ENCODE measurements at places on chromosomes 6 and 20.

GRCh38 chr6:11525468-11526155 is 11.9 kb upstream of the TMEM170B start:
- no peak for DNase-seq
- no peaks in the 10 kb centered on the region for H3K36me3 ChIP-seq
- no peak overlapping the region for H3K4me3 ChIP-seq
- peaks cover 22% of the 10 kb centered on the region for H3K27me3 ChIP-seq

DNA sequence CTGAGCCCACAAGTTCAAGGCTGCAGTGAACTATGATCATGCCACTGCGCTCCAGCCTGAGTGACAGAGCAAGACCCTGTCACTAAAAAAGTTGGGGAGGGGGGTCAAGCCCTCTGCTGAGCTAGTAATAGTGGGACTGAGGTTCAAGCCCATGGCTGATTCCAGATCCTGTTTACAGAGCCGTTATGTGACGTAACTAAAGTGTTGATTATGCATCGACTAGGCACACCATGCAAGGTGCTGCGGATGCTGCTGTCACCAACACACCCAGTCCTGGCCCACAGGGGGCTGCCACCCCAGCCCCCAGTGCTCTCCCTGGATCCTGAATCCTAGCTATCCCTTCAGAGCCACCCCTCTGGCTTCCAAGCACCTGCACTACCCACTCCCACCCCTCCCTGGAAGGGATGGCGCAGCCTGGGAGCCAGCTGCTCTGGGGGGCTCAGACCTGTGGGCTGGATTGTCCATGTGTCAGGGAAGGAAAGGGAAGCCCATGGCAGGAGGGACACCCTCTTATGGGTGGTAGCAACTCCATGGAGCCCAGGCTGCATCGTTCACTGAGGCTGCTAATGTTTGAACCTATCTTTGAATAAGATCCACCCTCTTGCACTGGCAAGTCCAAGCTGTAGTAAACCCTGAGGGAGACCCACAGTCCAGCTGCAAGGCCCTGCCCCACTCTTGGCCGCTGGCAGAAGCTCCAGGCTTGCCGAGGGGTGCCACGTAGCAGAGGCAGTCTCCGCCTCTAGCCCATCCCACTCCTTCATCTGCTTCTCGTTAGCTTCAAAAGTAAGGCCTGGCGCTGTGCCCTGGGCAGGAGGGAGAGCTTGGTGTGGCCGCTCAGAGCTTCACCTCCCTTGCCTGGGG is 95.0 kb downstream of the SNX5 start:
- peaks cover 54% of the 10 kb centered on the region for H3K27me3 ChIP-seq
- H3K4me1 ChIP-seq = peaks cover 9% of the 10 kb centered on the region

GRCh38 chr20:19041787-19042186 is 170.7 kb upstream of the SLC24A3 start:
- peaks cover 23% of the 10 kb centered on the region for H3K27me3 ChIP-seq
- no peaks in the 10 kb centered on the region for H3K4me1 ChIP-seq
- H3K36me3 ChIP-seq = no peaks in the 10 kb centered on the region
- no peak overlapping the region for H3K4me3 ChIP-seq

- H3K27me3 ChIP-seq = no peaks in the 10 kb centered on the region
- H3K4me1 ChIP-seq = peaks cover 67% of the 10 kb centered on the region
- peak overlapping the region; percentile 60 for H3K4me3 ChIP-seq
- peak overlapping the region; percentile 95 for H3K27ac ChIP-seq
- H3K36me3 ChIP-seq = peaks cover 49% of the 10 kb centered on the region
- no peak for DNase-seq
Observed at GRCh38 chr6:53302678-53303360, 45.9 kb downstream of the ELOVL5 start.
